ENCODE measurements at places on chromosomes 5 and 9.

- no peak for DNase-seq
Observed at GRCh38 chr9:72883875-72884274, 69.0 kb downstream of the ALDH1A1 start.

- no peak for DNase-seq
Observed at GRCh38 chr5:58493141-58493540, 1.9 kb downstream of the GAPT start.

DNA sequence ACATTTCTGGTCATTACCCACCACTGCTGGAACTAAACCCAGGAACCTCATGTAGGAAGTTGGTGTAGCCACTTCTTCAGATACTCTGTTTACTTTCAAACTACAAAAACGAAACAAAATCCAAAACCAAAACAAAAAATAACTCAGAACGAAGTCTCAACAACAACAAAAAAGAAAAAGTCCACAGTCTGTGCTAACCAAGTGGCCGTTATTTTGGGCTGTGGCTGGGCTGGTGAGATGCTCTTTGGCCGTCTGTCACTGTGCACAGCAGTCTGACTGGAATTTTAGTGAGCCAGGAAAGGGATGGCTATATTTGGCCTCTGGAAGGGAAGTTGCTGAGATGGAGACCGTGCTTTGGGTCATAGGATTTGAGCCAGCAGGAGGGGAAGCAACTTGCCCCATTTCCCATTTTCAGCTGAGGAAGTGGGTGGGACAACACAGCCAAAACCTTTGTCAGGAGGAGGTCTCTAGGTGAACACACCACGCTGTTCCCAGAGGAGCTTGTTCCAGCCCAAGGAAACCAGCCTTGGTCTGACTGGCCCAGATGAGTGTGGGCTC lies 334.1 kb downstream of the ZSWIM6 start:
- DNase-seq = no peak

DNA sequence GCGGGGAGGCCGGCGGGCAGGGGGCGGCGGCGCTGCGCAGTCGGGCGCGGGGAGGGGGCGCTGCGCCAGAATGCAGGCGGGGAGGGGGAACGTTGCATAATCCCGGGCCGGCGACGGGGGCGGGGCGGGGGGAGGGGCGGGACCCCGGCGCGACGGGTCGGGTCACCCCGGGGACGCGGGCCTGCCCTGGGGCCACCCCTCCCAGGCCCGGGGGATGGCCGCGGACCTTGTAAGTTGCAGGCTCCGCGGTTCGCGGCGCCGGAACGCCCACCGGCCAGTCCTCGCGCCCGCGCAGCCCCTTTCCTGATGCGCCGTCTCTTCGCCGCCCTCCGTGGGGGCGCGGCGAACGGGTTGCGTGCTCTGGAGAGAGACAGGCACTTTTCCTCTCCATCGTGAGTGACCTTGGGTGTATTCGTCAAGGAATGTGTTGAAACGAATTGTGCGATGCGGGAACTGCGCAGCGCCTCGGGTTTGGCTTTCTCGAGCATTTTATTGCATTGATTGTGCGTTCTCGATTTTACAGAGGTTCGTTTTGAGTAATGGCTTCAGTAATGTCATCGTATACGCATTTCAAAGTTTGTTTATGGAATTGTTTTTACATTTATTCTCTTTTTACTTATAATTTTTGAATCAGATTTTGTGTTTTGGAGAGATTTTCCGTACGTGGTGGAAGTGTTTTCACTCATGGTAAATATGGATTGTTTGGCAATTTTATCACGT lies 802 bp downstream of the SPIN1 start:
- peak; percentile 46 for DNase-seq

GRCh38 chr5:4730279-4730678 lies 409.9 kb upstream of the ADAMTS16 start:
- DNase-seq = no peak

- DNase-seq = no peak
Observed at GRCh38 chr5:168055961-168056360, 235.5 kb upstream of the WWC1 start.

- DNase-seq = no peak
Observed at GRCh38 chr5:173638126-173639040, 21.9 kb upstream of the BOD1 start.

DNA sequence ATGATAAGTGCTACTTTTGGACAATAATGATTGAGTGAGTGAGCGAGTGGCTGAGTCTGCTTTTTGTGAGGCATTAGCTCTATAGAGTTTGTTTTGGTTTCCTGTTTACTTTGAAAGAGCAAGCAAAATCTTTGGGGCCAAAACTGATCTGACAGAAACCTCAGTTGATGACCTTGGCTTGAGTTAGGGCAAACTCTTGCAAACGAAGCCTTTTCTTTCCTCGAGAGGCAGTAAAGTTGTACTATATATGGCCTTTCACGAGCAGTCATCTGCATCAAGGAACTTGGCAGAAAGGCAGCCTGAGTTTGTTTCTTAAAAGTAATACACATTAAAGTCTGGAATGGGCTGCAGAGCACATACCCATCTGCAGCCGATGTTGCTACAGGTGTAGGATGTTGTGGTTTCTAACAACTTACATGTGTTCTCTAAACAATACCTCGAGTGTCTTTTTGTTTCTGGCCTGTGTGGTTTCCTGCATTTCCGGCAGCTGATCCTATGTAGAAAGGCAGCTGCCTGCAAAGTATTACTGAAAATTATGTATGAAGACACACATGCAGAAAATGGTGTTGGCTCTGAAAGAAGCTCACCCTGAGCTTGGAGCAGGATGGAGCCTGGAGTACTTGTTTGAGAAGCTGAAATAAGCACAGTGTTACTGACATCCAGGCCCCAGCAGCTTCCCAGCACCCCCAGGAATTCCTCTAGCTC lies 60.8 kb downstream of the FOXD1 start:
- DNase-seq = no peak

DNA sequence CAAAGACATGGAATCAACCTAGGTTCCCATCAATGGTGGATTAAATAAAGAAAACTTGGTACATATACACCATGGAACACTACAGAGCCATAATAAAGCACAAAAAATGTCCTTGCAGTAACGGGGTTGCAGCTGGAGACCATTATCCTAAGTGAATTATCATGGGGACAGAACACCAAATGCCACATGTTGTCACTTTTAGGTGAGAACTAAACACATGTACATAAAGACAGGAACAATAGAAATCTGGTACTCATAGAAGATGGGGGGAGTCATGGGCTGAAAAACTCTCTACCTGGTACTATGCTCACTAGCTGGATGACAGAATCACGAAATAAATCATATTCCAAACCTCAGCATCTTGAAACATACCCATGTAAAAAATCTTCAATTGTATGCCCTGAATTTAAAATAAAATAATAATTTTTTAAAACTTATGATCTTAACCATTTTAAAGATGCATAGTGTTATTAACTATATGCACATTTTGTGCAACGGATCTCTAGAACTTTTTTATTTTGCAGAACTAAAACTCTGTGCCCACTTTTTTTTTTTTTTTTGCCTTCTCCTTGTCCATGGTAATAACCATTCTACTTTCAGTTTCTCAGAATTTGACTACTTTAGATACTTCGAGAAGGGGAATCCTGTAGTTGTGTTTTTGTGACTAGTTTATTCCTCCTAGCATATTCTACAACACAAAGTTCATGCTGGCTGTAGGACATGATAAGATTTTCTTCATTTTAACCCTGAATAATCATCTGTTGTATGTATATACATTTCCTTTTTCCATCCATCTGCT lies 1081.6 kb upstream of the ACO1 start:
- no peak for DNase-seq

- no peak for DNase-seq
Observed at GRCh38 chr9:74336161-74336560, 161.0 kb upstream of the RORB start.

DNA sequence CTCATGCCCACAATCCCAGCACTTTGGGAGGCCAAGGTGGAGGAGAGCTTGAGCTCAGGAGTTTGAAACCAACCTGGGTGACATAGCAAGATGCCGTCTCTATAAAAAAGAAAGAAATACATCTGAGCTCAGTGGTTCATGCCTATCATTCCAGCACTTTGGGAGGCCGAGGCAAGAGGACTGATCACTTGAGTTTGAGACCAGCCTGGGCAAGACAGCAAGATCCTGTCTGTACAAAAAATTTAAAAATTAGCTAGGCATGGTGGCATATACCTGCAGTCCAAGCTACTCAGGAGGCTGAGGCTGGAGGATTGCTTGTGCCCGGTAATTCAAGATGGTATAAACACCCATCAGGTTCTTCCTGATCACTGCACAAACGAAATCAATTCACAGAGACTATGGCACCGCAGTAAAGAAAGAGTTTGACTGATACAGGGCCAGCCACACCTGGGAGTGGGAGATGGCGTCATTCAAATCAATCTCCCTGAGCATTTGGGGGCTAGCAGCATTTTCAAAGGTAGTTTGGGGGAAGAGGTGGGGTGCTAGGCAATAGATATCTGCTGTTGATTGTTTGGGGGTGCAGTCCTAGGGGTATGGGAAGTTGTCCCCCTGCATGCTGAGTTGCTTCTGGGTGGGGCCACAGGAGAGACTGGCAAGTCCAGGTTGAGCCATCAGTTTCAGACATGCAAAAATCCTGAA lies 169.2 kb downstream of the TTC39B start:
- no peak for DNase-seq

DNA sequence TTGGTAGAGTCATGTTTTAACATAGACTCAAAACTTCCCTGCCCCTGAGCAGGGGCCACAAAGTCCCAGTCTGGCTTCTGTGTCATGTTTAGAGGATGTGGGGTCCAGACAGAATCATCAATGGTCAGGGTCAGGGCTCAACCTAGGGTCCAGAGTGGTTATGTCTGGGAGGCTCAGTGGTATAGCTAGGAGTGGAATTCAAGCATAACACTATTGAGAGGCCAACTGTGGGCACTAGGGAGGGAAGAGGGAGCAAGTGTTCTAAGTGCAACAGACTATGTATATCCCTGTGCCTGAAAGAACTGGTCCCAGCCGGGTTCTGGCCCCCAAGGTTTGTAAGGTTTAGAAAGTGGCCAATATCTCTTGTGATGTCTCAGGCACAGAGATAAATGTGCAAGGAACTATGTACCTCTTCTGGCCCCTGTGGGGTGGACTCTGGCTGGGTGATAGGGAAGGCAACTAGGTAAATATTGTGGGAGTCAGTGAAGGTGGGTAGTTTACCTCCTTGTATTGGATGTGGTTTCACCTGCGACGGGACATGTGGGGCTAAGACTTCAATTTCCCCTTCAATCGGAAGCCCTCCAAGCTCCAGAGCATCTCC lies 14.0 kb downstream of the MYORG start:
- DNase-seq = no peak

DNA sequence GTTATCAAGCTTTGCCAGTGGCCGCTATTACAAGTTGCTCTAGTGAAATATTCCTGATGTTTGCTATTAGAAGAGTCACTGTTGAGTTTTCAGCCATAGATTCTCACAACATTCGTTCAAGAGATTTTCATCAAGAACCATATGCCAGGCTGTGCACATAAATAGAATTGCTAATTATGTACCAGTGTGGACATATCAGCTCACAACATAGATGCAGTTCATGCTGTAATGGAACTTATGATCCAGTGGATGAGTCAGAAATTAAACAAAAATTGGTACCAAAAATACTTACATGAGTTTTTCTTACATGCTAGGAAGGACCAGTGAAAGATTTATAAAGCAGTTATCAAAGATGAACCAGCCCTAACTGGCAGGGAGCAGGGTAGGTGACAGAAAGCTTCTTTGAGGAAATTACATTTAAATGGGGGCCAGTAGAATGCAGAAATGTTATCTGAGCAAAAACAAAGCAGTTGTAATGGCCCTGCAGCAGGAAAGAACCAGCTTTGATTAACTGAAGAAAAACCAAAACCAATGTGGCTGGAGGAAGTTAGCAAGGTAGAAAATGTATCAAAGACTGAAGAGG lies 404.2 kb downstream of the DNAH5 start:
- no peak for DNase-seq

All from AG09319 (cell line).